Amniotic epithelial cell (primary cell): ENCODE measurements at places on chromosomes 3 and 15.

DNA sequence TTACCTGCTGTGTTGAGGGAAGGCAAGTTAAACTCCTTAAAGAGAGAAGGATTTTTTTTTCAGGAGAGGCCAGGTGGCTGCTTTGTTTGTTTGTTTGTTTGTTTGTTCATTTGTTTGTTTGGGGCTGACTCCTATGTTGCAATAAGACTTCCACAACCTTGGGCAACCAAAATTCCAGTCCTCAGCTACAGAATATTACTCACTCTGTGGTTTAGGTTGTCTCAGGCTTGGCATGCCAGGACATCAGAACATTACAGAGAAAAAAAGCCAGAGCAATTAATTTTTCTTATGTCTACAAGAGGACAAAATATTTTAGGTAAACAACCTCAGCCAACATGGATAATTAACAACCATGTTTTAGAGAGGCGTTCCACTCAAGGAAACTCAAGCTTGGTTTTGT, 156.7 kb upstream of the ATP11B start:
- DNase-seq, result peak; percentile 80

DNA sequence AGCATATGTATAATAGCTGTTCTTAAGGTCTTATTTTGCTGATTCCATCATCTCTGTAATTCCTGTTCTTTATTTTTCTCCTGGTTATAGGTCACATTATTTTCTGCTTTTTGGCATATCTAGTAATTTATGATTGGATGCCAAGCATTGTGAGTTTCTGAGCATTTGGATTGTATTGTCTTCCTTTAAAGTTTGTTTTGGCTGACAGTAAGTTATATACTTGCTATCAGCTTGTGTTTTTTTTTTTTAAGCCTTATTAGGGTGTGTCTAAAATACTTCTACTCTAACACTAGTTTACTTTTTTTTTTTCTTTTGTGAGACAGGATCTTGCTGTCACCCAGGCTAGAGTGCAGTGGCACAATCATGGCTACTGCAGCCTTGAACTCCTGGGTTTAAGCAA, 10.1 kb downstream of the MKRN2 start:
- no peak for DNase-seq

DNA sequence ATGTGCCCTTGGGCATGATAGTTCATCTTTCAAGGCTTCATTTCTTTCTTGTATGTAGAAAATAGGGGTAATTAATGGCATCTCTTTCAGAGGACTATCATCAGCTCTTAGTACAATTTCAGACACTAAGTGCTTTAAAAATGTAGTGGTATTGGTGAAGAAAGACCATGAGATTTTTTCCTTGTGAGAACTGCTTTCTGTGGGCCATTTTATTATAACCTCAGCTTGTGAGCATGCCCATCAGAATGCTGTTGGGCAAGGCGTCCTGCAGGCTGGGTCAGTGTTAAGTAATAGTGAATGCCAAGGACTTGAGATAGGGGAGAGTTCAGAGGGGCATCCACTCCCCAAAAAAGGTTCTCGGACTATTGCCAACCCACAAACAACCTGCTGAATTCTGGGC, 187.9 kb downstream of the GHSR start:
- DNase-seq, result peak; percentile 98

DNA sequence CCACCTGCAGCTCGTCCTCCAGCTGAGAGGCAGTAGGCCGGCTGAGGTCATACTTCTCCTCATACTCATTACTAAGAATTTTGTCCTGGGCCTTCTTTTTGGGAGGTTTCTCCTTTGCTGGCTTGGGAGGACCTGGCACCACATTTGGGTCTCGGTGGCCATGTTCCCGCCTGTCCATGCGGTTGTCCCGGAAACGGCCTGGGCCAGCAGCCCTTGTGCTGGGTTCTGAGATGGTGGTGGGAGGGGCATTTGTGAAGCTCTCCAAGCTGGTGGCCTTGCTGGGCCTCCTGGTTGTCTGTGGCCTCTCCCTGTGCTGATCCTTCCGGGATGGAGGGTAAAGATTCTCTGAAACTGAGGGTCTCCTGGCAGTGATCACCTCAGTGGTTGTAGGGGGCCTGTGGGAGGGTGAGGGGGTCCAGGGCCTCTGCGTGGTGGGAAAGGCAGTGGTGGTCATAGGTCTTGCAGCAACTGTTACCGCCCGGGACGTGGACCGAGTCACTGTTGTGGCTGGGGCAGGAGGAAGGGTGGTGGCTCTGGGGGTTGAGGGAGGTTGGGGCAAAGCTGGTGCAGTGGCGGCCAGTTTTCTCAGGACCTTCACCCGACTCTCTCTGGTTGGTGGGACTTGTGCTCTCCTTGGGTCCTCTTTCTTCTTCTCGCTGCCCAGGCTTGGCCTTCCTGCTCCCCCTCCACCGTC, 2.5 kb downstream of the CCDC80 start:
- DNase-seq, result no peak

DNA sequence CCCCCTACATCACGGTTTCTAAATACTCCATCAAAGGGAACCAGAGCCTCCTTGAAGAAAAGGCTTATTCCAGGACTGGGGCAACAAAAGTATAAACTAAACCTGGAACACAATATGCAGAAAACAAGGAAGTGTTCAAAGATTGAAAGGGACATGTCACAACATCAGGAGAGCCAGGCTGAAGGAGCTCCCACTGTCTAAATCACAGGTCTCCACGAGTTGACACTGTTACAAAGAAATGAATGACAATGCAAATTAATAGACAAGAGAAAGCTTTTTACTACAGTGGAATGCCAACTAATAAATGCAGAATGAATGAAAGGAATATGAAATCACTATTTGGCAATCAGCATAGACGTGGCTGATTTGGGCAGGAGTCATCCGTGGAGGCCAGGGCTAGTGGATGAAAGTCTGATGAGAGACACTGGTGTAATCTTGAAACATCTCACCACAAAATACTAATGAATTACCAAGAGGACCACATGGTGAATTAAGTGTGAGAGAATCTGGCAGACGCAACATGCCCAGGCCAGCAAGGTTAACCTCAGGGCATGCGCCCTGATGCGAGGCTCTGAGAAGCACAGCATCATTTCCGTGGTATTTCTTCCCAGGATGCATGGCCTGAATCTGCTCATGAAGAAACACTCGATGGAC, 123.8 kb upstream of the TJP1 start:
- peak; percentile 96 for DNase-seq

DNA sequence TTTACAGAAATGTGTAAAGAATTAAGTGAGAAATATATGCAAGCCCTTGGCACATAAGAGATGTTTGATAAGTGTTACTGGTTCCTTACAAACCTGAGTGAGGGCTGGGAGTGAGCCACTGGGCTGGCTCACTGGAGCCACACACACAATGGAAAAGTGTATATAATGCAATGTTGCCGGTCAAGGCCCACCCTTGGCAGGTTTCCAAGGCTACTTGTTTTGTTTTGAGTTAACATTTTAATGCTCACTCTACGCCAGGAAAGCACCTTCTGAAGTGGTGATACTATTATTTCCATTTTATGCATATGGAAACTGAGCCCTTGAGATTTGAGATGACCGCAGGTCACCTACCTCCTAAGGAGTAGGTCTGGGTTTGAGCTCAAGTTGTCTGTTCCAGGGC, 71.8 kb upstream of the FHIT start:
- no peak for DNase-seq

DNA sequence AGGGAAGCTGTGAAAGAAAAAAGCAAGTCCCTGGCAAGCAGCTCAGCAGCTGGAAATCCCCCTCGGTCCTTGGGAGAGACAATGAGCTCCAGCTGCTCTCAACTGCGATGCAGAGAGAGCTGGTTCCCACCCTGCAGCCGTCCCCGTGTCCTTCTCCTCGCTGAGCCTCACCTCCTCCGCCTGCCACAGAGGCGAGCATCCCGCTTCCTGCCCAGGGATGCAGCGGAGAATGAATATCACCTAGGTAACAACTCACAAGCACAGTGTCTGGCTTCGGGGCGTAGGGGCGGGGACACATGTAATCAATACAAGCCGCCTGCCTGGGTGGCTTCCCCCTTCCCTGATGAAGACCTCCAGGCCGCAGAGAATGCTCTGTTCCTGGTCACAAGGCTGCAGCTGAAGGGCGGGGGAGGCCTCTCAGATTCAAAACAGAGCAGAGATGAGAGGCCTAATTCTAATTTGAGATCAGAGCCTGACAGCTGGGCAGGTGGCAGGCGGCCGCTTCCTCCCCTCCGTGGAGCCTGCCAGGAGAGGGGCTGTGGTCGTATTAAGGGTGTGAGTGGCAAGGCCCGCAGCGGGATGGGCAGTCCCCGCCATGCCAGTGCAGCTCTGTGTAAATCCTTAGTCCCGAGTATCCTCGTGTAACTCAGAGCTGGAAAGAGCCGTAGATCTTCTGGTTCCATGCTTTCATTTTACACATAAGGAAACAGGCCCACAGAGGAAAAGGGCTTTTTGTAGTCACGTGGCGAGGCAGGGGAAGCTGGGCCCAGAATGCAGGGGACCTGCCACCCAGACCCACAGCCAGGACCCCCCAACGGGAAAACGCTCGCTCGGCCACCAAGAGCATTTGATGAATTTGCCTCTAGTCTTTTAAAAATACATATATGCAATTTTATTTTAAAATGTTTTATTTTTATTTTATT, 24.3 kb downstream of the ZDHHC19 start:
- no peak for DNase-seq

GRCh38 chr3:59280113-59280512, 230.3 kb upstream of the CFAP20DC start:
- no peak for DNase-seq

DNA sequence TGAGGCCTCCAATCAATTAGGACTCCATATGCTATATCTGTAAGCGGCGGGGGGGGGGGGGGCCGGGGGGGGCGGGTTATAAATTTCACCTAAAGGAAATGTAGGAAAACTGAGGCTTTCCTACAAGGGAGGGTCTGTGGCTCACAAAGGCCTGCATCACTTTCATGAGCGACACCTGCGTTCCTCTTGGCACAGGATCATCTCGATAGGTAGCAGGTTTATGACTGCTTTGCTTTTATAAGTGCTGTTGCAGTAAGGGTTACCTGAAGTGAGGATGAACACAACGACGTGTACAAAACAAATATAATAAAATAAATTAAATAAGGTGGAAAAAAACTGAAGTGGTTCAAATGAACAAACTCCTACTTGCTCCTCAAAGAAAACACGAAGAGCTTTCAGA, 194.3 kb downstream of the FOXP1 start:
- no peak for DNase-seq

DNA sequence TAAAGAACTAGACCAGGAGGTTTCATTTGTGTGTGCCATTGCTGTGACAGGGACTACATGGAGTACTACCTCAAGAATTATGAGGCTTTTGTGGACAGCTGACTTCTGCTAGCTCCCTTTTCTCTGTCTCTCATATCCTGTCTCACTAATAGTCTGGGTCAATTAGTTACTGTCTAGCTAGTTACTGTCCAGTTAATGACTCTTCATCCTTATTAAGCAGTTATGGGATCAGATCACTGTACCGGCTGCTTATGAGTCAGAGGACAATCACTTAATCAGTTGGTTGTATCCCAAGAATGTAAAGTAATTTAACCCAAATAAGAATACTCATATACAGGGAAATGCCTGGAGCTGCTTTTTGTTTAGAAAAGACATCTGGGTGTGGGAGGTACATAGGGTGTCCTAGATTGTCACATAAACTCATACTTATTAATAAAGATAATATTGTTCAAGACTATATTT, 158.0 kb downstream of the CDIN1 start:
- peak; percentile 63 for DNase-seq

DNA sequence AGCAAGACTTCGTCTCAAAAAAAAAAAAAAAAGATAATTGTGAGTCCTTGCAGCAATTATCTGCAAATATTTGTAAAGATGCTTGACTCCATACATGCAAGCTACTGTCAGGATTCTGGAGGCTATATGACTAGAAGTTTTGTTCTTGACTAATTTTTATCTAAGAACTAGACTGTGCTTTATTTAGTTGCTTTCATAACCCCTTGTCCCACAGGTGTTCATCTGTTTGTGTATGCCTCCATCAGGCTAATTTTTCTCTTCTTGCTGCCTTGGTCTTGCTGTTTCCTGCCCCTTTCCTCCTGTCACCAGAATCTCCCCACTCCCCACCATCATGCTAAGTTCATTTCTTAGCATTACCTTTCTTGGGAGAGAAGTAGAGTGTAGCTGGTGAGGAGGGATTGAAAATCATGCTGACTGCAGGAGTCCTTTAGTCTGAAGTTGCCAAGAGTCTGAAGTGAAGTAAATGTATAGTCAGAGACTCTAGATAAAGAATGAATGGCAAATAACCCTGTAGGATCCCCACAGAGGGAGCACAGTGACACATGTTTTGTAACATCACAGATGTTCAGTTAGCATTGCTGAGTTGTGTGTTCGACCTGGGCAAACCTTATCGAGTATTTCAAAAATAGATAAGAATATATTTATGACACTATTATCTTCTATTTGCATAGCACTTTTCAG, 12.5 kb downstream of the ST3GAL6 start:
- DNase-seq, result no peak

- DNase-seq, result no peak
Observed at GRCh38 chr3:5103743-5104142, 18.3 kb upstream of the ARL8B start.
